Stimulated activated CD8-positive, alpha-beta memory T cell treated with anti-CD3 and anti-CD28 coated beads, Interleukin-7, amount 100 ng/mL, for 1 hour (primary cell): ENCODE measurements at places on chromosomes 16 and 17.

GRCh38 chr17:70080541-70081347, 5.7 kb downstream of the KCNJ16 start:
- no peak for DNase-seq

- no peak for DNase-seq
Observed at GRCh38 chr16:26717826-26718225, 348.9 kb upstream of the C16orf82 start.

- no peak for DNase-seq
Observed at GRCh38 chr17:41691031-41691777, 2.5 kb downstream of the EIF1 start.

- DNase-seq: no peak
Observed at GRCh38 chr17:50218771-50219315, 17.4 kb upstream of the COL1A1 start.

DNA sequence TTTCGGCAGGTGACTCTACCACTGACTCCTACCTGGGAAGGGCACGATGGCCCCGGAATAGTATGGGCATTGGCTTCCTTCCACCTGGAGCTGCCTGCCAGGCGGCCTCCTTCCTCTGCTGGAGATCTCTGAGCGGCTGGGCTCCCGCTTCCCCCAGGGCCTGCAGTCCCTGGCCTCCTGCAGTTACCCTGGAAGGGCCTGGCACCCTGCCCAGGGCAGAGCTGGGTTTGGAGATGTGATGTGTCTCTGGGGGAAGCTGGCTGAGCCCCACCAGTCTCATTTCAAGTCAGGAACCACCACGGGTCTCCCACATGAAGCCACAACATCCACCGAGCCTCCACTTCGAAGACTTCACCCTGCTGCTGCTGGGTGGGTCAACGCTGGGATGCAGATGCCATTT, 97.9 kb downstream of the IRF8 start:
- no peak for DNase-seq

GRCh38 chr17:42039794-42040763, 10.3 kb downstream of the C17orf113 start:
- no peak for DNase-seq

GRCh38 chr16:8589900-8590688, at the start of gene TMEM114:
TSS of gene TMEM114 (minus strand) at chr16:8590511. CDS start at chr16:8589838, 673 bp downstream.
- DNase-seq: no peak

- DNase-seq: no peak
Observed at GRCh38 chr16:6682142-6682811, 650.4 kb upstream of the RBFOX1 start.

GRCh38 chr17:19470530-19471261, 59.7 kb downstream of the RNF112 start:
- DNase-seq: no peak

DNA sequence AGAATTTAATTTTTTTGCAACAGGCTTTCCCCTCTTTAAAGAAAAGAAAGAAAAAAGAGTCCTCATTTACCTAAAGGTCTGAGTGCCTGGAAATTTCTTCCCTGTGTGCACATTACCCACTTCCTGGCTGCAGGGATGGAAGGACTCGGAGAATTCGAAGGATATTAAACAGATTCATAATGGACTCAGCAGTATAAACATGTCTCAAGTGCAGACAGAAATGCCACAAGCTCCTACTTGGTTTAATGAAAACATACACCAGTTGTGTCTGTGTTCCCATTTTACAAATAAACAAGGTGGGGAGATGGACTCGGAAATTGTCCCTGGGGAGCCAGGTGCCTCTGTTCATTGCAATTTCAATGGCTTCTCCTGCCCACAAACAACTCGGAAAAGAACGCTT, 47.2 kb downstream of the MEOX1 start:
- DNase-seq: no peak

- DNase-seq: no peak
Observed at GRCh38 chr17:63308272-63308671, 137.8 kb downstream of the CYB561 start.

DNA sequence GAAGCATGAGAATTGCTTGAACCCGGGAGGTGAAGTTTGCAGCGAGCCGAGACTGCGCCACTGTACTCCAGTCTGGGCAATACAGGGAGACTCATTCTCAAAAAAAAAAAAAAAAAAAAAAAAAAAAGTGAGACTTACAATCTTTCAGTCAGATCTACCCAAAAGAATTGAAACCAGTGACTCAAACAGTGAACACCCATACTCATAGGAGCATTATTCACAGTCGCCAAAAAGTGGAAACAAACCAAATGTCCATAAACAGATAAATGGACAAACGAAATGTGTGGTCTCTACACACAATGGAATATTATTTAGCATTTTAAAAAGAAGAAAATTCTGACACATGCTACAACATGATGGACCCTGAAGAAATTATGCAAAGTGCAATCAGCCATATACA, 9.1 kb upstream of the SCNN1B start:
- DNase-seq: no peak

GRCh38 chr17:71398800-71399219, 722.0 kb upstream of the SOX9 start:
- no peak for DNase-seq

GRCh38 chr16:12067714-12068401, 91.3 kb downstream of the SNX29 start:
- peak; percentile 16 for DNase-seq

- DNase-seq: no peak
Observed at GRCh38 chr17:21823643-21824042, 131.3 kb downstream of the KCNJ18 start.

- DNase-seq: no peak
Observed at GRCh38 chr17:79246225-79247190, 171.9 kb downstream of the ENGASE start.

GRCh38 chr17:36214918-36215317, 4.1 kb downstream of the CCL4L2 start:
- no peak for DNase-seq

GRCh38 chr17:76822184-76822778, 45.9 kb upstream of the MGAT5B start:
- DNase-seq: no peak

GRCh38 chr16:78599271-78599670, 499.8 kb downstream of the WWOX start:
- no peak for DNase-seq
